ENCODE measurements at places on chromosomes 2 and 18.

DNA sequence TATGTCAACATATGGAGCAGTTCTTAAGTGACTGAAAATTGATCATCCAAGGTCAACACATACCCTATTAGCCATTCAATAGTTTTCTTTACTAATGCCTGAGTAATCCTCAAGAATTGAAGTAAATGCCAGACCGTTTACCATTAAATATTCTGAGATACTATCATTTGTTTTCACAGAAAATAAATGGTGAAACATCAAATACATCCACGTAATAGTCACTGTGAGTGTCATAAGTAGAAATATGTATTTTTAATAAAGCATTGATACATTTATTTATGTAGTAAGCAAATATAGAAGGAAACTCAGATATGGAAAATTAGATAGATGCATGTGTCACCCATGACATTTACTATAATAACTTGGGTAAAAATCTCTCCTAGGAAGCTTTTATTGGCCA, 927.8 kb upstream of the NRXN1 start:
- no peak for DNase-seq

DNA sequence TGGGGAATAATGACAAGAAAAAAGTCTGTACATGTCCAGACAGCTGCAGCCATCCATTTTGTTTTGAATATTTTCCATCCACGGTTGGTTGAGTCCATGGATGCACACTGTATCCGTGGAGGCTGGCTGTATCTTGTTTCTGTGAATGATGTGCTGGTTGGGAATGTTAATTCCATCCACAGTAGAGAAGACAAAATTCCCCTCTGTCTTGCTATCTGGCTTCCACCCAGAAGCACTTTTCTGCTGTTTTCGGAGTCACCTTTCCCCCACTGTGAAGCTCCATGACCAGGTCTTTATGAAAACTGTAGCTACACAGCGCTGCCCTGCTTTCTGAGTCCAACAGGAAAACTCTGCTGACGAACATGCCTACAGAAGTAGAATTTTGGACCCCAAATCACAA, 122.3 kb downstream of the HRH4 start:
- no peak for DNase-seq

- DNase-seq = no peak
Measured at GRCh38 chr18:56825321-56825720, 174.2 kb downstream of the WDR7 start.

DNA sequence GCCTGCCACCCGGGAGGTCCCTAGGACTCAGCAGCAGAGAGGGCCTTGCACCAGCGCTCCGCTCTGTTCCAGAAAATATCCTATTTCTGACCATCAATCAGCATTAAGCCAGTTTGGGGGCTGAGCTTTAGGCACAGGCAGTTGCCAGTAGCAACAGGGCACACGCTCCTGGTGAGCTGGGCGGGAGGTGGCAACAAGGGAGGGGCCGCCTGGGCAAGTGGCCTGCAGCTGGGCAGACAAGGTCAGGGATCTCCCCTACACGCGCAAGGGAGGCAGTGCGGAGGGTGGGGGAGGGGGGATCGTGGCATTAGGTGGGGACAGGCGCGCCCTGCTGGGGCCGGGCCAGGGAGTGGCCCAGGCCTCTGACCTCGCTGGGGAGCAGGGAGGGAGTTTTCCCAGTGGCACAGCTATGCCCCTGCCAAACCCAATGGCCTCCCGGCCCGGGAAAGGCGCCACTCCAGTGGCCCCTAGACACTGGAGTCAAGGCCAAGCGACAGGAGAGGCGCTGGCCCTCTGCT, 302.8 kb downstream of the NCKAP5 start:
- DNase-seq = no peak

GRCh38 chr2:20062615-20063545, 11.5 kb upstream of the LAPTM4A start:
- peak; percentile 90 for DNase-seq

Measured in fibroblast of skin of left quadriceps (primary cell).